ENCODE measurements at places on chromosomes 2 and 18. TPM values are rescaled to one million over a fixed set of nuclear protein-coding genes. Genes with fewer than 3 reads are reported as not detected.

Gene TRIB2
- 31.0 TPM for total RNA-seq

Gene MBP
- total RNA-seq, result 3.6 TPM

Gene CCDC148
- 1.0 TPM for total RNA-seq

Gene PLGLB2
- 1.7 TPM for total RNA-seq

Gene MAP2
- total RNA-seq, result 51.0 TPM

Gene MC4R
- total RNA-seq, result not detected

Gene TEX261
- total RNA-seq, result 20.5 TPM

Gene G6PC2
- total RNA-seq, result not detected

Gene VWC2L
- not detected for total RNA-seq

Gene CXCR4
- total RNA-seq, result under 0.01 TPM

Gene CYP26B1
- total RNA-seq, result 0.51 TPM

Gene MAP3K19
- total RNA-seq, result not detected

Gene L3MBTL4
- 1.3 TPM for total RNA-seq

Gene IL37
- not detected for total RNA-seq

Gene WNT10A
- total RNA-seq, result not detected

Gene DNAJC5G
- total RNA-seq, result not detected

Gene MOB1A
- 87.4 TPM for total RNA-seq

Gene UPP2
- total RNA-seq, result not detected

Gene EFR3B
- 0.51 TPM for total RNA-seq

Gene FAHD2B
- total RNA-seq, result 7.3 TPM

Gene ARHGAP28
- total RNA-seq, result 27.2 TPM

Gene HOXD9
- total RNA-seq, result not detected

Gene ANKRD30BL
- not detected for total RNA-seq

Gene ATAD2B
- total RNA-seq, result 9.0 TPM

Gene CPLX4
- not detected for total RNA-seq

Gene SLC14A1
- total RNA-seq, result 31.0 TPM

All from fibroblast of lung (primary cell).